ENCODE measurements at places on chromosomes 3 and 15. TPM values are rescaled to one million over a fixed set of nuclear protein-coding genes. Genes with fewer than 3 reads are reported as not detected.

ATP2B2 gene
- total RNA-seq: not detected

IGF2BP2 gene
- total RNA-seq: 0.52 TPM

DNA sequence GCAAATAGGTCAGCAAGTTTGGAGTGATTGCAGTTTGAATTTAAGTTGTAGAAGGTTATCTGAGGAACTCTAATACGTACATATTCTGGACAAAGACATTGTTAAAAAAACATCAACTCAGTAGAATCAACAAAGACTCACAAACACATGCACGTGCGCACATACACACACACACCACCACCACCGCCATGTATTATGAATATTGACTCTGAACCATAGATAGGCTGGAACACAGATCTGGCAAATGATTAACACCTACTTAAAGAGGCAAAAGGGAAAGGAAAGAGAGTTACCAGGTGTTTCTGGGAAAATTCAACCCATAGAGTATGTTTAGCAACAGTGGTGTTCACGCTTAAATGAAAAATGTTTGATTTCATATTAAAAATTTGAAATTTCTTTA is 334.2 kb upstream of the ALCAM start:
- DNase-seq: no peak

DNA sequence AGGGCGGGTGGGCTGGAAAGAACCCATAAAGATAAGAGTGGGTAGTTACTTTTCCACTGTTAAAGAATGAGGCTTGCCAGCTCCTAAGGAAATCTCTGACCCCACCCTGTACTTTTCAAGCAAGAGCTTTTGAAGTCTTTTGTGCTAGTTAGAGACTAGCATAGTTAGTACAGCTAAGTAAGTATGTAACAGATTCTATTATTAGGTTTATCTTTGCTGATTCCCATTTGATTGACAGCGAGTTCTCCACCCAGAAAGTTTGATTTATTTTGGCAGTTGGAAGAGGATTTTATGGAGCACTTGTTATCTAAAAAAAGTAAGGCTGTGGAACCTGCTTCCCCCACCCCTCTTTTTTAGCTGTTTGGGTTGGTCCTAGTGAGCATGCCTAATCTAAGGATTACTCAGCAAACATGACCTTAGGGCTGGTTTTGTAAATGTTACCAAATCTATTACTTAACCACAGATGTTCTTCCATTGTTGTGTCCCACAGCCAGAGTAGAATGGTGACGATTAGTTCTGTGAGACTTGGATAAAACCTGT is 57.6 kb downstream of the FNDC3B start:
- DNase-seq: no peak

DNA sequence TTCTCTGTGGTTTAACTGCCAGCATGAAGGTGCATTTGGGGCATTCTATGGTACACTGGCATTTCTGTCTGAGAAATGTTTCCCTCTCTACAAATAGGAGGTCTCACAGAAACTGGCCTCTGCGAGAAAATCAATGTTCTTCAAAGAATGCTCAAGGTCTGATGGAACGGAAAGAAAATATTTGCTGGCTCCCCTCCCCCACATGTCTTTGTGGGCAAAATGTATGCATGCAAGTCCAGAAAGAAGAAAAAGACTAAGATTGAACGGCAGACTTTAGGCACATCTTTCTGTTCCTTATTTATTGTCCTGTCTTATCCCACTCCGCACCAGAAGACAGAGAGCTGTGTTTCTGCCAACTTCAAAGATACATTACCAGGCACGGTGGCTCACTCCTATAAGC is 83.9 kb upstream of the PSMD6 start:
- no peak for DNase-seq

GRCh38 chr3:131018970-131019369 is 7.7 kb downstream of the ASTE1 start:
- DNase-seq: no peak

GRCh38 chr15:48493763-48494225 is 151.7 kb downstream of the FBN1 start:
- DNase-seq: no peak

- no peak for DNase-seq
Measured at GRCh38 chr3:80734920-80735319, 967.1 kb upstream of the ROBO1 start.

DNA sequence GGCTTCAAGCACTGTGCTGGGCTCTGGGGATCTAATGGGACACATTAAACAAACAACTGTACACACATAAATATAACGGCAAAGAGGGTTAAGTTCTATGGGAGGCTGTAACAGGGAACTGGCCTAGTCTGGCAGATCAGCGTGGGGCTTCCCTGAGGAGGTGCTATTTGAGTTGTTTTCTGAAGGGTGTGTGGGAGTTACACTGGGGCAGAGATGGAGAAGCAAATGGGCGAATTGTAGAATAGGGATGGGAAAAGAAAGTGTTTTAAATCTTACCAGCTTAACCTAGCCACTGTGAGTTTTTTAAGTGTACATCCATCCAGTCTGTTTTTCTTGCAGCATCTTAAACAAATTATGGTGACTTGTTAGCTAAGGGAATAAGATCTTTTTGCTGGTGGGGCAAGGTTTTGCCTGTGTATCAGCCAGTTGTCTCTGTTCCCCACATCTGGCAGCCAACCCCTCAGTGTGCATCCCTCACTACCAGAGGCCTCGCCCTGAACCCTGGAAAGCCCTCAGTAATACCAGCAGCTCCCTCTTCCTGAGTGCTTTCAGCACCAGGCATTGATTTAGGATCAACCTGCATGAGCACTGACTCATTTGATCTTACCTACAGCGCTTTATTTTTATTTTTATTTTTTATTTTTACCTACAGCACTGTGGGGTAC is 10.9 kb upstream of the IL16 start:
- DNase-seq: no peak

Data from activated CD8-positive, alpha-beta T cell treated with anti-CD3 and anti-CD28 coated beads for 36 hours (primary cell).